ENCODE measurements at places on chromosomes 1 and 21.
A peak's percentile ranks its signal among the peaks of the same experiment; 100 is the strongest.

DNA sequence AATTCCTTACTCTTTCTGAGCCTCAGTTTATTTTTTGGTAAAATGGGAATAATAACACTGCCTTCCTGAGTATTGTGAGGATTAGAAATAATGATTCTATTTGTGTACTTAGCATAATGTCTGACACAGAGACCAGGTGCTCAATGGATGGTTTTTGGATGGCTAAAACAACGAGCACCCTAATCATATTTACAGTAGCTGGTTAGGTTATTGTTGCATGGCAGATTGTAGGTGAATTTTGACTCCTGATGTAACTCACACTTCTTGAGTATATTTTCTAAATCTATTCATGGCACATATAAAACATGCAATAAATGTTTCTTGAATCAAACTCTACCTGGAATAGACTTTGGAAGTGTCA lies 11.9 kb upstream of the DUSP10 start:
- DNase-seq: no peak

DNA sequence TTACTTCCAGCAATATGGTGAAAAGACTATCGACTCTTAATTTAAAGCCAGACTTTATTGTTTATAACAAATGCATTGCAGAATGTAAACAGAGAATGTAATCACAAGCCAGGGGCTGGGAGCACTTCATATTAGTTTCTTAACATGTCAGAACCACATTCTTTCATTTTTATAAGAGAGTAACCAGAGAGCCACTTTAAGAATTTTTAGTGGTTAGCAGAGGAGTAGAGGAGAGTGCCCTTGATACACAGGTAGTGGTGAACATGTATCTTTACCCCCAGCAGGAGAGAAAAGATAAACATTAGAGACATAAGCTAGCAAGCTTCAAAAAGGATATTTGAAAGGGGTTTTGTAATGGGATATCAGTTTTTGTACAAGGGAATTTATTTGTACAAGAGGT lies 11.1 kb downstream of the AMY2B start:
- DNase-seq: no peak

DNA sequence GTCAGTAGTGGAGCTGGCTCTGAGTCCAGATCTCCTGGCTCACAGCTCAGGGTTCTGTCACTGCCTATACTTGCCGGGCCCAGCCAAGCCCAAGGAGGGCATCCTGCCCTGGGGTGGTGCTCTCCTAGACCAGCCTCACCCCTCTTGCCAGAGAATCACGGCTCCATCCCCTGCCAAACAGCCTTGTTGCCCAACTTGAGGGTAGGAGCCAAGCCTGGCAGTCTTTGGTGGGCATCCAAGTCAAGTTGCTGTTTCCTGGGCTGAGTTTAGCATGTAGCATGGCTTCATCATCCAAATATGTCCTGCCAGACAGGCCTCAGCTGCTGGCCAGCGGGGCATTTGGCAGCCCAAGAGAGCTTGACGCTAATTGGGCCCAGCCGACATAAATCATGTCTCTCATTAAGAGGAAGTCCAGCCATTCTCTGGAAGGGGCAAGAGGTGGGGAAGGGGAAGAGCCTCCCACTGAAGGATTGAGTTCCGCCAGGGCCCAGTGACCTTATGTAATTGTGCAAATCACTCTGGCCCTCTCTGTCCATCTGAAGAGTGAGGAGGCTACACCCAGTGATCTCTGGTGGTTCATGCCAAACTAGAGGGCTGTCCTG lies 22.6 kb upstream of the TRABD2B start:
- no peak for DNase-seq

GRCh38 chr1:156523801-156524480 lies 23.4 kb upstream of the MEF2D start:
- DNase-seq: no peak

DNA sequence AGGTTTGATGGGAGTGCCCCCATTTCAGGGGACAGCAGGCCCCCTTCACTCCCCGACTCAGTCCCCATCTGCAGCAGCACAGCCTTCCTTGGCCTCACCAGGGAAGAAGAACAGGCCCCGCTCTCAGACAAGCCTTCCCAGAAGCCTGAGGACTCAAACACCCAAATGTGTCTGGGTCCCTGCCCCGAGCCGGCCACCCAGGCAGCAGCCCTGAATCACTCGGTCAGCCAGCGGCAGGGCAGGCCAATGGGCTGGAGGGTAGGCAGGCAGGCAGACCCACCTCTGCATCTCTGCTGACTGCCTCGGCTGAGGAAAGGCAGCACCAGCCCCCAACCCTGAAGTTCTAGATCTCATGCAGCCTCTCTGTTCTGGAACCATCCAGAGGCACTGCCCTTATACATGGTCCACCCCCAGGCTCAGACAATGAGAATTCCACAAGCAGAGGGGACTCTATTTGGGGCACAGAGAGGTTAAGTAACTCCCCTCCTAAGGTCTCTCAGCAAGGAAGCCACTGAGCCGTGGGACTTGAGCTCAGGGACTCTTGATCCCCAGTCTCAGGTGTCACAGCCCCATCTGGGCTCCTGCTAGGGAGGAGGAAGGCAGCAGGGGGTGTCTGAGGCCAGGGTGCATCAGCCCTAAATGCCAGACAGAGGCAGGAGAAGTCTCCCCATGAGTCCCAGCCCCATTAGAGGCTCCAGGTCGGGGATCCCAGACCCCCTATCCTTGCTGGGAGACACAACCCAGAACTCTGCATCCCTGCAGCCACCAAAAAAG lies 33.2 kb upstream of the RUNX3 start:
- DNase-seq: no peak

- DNase-seq: no peak
Measured at GRCh38 chr1:76746206-76746605, 121.1 kb upstream of the ST6GALNAC5 start.

- no peak for DNase-seq
Measured at GRCh38 chr1:224742349-224742748, 126.2 kb downstream of the CNIH3 start.

DNA sequence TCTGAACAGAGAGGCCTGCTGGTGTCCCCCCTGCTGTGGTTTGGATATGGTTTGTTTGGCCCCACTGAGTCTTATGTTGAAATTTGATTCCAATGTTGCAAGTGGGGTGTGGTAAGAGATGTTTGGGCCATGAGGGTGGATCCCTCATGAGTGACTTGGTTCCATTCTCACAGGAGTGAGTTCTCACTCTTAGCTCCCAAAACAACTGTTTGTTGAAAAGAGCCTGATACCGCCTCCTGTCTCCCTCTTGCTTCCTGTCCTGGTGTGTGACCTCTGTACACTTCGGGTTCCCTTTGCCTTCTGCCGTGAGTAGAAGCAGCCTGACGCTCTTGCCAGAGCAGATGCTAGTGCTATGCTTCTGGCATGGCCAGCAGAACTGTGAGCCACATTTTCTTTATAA lies 60.5 kb downstream of the C21orf91 start:
- no peak for DNase-seq

- no peak for DNase-seq
Measured at GRCh38 chr21:45421071-45421845, 16.3 kb downstream of the COL18A1 start.

GRCh38 chr1:209354840-209355165 lies 228.7 kb upstream of the CAMK1G start:
- no peak for DNase-seq

DNA sequence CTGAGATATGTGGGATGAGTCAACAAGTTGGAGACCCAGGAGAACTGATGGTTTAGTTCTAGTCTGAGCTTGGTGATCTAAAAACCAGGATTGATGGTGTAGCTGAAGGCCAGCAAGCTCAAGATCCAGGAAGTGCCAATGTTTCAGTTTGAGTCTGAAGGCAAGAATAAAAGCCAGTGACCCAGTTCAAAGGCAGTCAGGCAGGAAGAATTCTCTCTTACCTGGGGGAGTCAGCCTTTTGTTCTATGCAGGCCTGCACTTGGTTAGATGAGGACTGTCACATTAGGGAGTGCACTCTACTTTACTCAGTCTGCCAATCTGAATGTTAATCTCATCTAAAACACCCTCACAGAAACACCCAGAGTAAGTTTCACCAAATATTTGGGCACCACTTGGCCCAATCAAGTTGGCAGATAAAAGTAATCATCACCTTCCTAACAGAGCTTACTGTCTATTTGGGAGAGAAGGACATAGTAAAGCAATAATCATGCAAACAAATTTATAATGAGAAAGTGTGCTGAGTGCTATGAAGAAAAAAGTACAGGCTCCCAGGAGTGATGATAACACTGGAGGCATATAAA lies 63.4 kb downstream of the TSEN15 start:
- DNase-seq: no peak

GRCh38 chr1:72435025-72435424 lies 152.7 kb upstream of the NEGR1 start:
- no peak for DNase-seq

- peak; percentile 87 for DNase-seq
Measured at GRCh38 chr1:31373056-31373896, at the start of gene FABP3. Gene FABP3 (minus strand): TSS chr1:31373076. CDS start chr1:31373014, 62 bp downstream.

DNA sequence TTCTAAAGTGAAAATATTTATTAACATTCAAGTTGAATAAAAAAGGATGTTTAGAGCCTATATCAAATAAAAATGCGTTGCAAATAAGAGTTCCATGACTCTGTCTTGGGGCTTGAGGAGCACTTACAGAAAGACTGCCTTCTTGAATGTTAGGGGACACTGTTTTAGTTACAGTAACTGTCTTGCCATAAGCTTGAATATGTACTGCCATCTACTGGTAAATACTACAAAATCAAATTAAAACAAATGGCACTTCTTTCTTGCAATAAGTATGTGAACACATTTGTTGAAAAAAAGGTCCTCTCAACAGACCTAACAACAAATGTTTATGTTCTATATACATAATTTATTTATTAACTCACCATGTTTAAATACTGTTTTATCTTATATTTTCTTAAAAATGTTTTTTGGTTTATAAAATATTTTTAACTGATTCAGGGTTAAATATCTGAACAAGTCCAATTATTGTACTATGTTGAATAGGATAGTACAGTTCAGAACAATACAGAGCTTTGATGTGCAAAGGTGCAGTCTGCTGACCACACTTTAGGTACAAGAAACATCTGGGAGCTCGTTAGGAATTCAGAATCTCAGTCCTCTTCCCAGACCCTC lies 199.5 kb downstream of the LRRIQ3 start:
- DNase-seq: no peak

- DNase-seq: peak; percentile 73
Measured at GRCh38 chr1:24201941-24202440, 14.9 kb upstream of the IFNLR1 start.

DNA sequence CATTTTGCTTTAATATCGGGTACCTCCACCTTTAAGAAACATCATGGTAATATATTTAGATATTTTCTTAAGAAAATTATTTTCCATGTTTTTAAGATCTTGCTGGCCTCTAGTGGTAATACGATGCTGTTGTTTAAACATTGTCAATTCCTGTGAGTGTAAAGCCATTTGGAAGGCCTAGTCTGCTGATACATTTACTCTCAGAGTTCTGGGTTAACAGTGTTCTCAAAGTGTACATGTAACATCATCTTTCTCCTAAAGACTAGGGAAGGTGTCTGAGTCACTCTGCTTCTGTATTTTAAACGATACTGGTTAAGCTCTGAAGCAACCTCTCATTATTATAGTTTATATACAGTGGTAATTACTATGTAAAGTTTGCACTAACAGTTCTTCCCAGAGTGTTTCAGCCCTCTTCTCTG lies 189.1 kb downstream of the RASAL2 start:
- no peak for DNase-seq

DNA sequence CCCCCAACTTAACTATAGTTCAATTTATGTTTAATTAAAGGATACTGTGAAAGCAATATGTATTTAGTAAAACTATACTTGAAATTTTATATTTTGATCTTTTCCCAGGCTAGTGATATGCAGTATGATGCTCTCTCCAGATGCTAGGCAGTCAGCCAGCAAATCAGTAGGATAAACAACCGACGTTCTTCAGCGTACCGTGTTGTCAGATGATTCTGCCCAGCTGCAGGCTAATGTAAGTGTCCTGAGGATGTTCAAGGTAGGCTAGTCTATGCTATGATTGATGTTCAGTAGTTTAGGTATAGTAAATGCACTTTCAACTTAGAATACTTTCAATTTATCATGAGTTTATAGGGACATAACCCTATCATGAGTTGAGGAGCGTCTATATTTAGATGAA lies 762.6 kb downstream of the MRPL39 start:
- no peak for DNase-seq

- no peak for DNase-seq
Measured at GRCh38 chr1:226019572-226019971, 20.4 kb upstream of the SDE2 start.

DNA sequence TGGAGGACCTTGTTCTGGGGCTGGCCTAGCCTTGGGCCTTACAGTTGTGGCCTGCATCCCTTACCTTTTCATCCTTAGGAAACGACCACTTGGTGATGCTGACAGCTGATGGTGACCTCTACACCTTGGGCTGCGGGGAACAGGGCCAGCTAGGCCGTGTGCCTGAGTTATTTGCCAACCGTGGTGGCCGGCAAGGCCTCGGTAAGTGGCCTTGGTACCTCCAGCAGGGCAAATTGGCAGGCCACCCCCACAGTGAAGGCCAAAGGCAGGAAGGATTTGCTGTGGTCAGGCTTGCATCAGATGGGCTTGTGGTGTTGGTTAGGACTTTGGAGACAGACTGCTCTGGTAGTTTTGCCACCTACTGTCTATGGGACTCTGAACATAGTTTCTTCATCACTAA lies 17.7 kb upstream of the TRNAU1AP start:
- DNase-seq: no peak

GRCh38 chr21:42253466-42253865 lies 34.5 kb downstream of the ABCG1 start:
- no peak for DNase-seq

DNA sequence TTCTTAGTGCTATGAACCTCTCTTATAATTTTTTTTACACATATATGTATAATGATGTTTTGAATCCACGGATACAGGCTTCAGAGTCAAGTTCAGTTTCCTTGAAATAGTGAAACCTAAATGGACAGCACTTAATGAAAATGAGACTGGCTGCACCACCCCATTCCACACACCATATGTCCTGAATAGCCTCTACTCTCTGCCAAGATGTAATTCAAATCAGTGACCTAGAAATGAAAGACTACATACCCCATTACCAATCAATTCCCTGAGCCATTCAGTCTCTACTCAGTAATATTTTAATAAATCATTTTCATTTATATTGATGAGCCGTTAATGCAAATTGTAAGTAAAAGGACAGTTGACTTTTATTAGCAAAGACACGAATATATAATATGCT lies 614.9 kb upstream of the TMPRSS15 start:
- DNase-seq: no peak

GRCh38 chr1:38296047-38296446 lies 249.5 kb upstream of the POU3F1 start:
- DNase-seq: no peak

- DNase-seq: no peak
Measured at GRCh38 chr21:24372506-24372905, 1234.8 kb downstream of the MRPL39 start.

GRCh38 chr21:17491716-17492414 lies 21.0 kb upstream of the CXADR start:
- DNase-seq: no peak

- no peak for DNase-seq
Measured at GRCh38 chr1:162020150-162020549, 3.5 kb downstream of the OLFML2B start.

GRCh38 chr1:166944186-166944967 lies 31.0 kb downstream of the ILDR2 start:
- no peak for DNase-seq

- DNase-seq: no peak
Measured at GRCh38 chr1:109993885-109994284, 9.3 kb downstream of the AHCYL1 start.

GRCh38 chr1:9350013-9350908 lies 57.6 kb downstream of the SPSB1 start:
- DNase-seq: no peak

GRCh38 chr1:16017461-16018303 lies at the start of gene HSPB7:
Gene HSPB7 (minus strand): TSS chr1:16018043. CDS start chr1:16017963, 80 bp downstream.
- no peak for DNase-seq

Measured in dorsolateral prefrontal cortex (tissue), 122 donors.